ENCODE measurements at places on chromosomes 7 and 10.

GRCh38 chr7:2800220-2800930 is 43.7 kb downstream of the GNA12 start:
- DNase-seq = no peak

DNA sequence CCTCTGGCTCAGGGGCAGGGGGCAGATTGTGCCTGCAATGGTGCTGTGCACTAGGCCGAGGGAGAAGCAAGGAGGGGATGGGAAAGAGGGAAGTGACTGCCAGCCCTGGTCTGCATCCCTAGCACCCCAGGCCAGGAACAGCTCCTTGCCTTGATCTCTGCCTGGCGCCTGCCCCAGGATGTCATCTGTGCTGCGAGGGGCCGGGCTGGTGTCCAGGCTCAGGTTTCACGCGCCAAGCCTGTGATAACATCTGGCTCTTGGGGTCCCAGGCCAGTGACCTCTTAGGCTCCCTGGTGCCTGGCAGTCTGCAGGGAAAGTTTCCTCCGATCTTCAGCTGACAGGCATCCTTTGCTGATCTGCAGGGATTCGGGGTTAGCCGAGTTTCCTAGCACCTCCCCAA is 193.5 kb upstream of the GPR26 start:
- no peak for DNase-seq

DNA sequence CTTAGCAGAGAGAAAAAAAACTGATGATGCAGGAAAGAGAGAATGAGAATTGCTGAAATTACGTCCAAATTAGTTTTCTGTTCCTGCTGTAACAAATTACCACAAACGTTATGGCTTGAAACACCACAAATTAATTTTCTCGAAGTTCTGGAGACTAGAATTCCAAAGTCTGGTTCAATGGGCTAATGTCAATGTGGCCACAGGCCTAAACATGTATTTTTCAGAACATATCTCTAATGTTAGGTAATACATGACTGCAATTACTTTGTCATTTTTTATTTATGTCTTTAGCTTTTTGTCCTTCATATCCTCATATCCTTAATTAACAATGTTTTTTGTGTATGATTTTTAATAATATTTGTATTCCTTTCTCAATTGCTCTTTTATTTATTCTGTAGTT is 3.0 kb upstream of the AKR1C3 start:
- no peak for DNase-seq

DNA sequence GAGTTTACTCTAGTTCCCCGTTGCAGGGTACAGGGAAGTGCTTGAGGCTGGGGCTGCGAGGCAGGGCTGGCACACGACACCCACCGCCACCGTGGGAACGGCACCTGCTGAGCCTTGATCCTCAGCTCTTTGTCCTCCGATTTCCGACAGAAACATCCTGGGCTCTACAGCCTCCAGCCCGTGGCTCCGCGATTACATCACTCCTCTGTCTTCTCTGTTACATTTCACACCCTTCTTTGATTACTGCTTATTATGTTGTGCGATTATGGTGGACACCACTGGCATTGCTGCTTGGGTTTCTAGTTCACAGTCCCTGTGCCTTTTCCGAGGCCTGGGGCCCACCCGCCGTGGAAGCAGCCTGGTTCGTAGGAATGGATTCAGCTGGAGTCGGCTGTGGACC is 26.9 kb downstream of the FKBP6 start:
- no peak for DNase-seq

- no peak for DNase-seq
These were observed 119.0 kb downstream of the LMBR1 start for GRCh38 chr7:156773966-156774365.

GRCh38 chr10:132989476-132990415 is 47.4 kb upstream of the CFAP46 start:
- DNase-seq = no peak

DNA sequence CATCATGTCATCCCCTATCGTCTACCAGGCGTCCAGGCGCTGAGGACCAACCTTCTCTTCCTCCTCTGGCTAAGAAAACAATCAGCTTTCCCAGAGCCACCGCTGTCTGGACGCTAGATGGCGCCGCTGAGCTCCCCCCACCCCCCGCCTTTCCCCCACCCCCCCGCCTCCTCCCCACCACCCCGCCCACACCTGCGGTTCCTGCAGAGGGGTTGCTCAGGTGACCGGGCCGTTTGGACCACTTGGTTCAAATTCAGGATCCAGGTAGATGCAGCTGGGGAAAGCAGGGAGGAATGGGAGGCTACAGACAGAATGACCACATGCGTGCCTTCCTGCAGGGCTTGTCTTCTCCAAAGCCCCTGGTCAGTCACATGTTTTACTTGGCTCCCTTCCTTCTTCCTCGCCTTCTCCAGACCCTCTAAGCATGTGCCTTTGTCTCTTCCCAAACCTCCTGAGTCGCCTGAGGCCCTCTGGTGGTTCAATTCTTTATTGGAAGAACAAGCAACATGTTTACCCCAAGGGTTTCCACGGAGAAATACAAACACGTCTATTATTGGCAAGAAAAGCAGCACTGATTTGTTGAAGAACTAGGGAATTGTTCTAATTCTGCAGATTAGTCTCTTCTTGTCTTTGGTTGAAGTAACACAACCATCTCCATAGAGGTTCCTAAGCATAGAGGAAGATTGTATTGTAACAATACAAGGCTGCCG is 24.7 kb downstream of the AOC1 start:
- peak; percentile 24 for DNase-seq

GRCh38 chr7:42502022-42502421 is 265.0 kb upstream of the GLI3 start:
- DNase-seq = no peak

- no peak for DNase-seq
These were observed 38.3 kb downstream of the PRF1 start for GRCh38 chr10:70564113-70564725.

- no peak for DNase-seq
These were observed 71.5 kb downstream of the PRPF18 start for GRCh38 chr10:13658264-13658663.

DNA sequence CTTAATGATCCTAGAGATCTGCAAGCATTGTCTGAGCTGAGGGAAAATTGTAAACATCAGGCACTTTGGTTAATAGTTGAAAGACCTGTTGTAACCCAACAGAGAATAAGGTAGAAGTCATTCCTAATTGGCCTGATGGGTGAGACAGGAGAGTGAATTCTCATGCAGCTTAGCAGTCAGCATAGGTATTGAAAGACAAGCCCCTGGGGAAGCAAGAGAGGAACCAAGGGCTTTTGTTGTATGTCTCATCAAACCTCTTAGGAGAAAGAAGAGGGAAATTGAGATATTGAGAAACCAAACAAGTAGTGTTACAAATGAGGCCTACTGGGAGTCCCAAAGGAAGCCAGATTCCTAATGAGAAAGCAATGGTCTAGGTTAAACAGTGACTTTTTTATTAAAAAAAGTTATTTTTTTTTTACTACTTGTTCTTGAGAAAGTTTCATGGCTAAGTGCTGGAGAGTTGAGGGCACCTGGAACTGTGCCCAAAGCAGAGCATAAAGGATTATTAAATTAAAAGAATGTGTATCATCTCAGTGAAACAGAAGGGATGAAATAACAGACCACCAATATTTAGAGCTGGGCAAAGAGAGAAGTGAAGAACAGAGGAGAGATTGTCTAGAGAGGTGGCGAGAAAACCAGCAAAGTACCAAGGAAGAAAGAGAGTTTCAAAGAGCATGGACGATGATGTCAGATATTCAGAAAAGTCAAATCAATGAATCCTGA is 168.9 kb downstream of the CDK14 start:
- no peak for DNase-seq

- DNase-seq = no peak
These were observed 24.9 kb upstream of the CHST3 start for GRCh38 chr10:71939304-71939703.
